Vagina (tissue), 2 donors: ENCODE measurements at places on chromosomes 16 and 17.

DNA sequence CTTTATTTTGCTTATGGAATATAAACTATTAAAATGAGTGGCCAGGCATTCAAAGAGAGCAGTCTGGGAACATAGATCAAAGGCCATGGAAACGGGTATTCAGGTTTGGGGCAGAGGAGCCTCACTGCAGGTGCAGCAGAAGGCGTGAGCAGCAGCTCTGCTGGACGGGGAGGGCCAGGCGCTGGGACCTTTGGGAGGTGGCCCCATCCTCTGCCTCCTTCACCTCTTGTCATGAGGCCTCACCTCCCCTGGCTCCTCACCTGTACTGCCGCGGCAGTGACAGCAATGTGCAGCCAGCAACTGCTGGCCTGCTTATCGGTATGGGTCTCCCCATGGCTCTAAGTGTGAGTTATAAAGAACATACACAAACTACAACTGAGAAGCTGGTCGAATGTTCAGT is 109.4 kb downstream of the CDK5R1 start:
- no peak for DNase-seq

GRCh38 chr16:79171931-79172705 is 428.4 kb downstream of the MAF start:
- DNase-seq = no peak

GRCh38 chr17:49979748-49980479 is 10.9 kb downstream of the DLX4 start:
- DNase-seq = no peak

DNA sequence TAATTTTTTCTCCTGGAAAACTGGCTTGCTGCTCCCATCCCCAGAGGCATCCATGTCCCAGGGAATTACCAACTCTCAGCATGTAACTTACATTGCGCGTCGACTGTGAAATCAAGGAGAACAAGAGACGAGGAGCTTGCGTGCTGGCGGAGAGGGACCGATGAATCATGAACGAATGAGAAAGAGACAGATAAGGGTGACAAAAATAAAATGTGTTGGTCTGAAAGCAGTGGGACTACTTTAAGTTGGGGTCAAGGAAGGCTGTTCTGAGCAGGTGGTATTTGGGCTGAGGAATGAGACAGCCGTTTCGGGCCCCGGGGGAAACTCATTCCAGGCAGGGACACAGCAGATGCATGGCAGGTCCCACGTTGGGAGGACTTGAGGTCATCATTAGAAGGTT is 22.5 kb downstream of the ABAT start:
- no peak for DNase-seq

DNA sequence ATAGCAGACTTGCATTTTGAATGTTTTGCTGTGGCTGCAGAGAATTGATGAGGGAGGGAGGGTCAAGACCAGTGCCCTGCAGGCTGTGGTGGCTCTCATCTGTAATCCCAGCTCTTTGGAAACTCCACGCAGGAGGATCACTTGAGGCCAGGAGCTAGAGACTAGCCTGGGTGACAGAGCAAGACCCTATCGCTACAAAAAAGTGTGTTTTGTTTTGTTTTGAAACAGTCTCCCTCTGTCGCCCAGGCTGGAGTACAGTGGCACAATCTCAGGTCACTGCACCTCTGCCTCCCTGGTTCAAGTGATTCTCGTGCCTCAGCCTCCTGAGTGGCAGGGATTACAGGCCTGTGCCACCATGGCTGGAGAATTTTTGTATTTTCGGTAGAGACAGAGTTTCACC is 1.9 kb upstream of the UBE2G1 start:
- no peak for DNase-seq

GRCh38 chr16:48271728-48272127 is 24.4 kb upstream of the ABCC11 start:
- no peak for DNase-seq

DNA sequence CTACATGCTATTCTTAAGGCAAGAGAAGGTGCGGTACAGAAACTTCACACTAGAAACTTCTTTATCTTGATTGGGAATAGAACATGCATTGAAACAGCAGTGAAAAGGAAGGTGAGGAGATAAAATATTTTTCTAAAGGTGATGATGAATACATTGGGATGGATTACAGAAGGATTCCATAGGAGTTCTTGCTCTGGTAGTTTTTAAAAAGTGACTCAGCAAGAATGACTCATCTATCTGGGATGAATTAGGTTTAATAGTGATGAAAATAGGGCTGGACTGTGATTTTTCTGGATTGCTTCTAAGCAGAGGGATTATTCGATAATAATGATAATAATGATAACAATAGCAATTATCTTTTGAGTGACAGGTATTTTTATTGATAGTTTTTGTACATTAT is 65.6 kb upstream of the HS3ST4 start:
- DNase-seq = no peak

GRCh38 chr16:84582958-84583516 is 34.8 kb downstream of the COTL1 start:
- no peak for DNase-seq

GRCh38 chr17:31561469-31562375 is 170.2 kb downstream of the RAB11FIP4 start:
- DNase-seq = no peak

DNA sequence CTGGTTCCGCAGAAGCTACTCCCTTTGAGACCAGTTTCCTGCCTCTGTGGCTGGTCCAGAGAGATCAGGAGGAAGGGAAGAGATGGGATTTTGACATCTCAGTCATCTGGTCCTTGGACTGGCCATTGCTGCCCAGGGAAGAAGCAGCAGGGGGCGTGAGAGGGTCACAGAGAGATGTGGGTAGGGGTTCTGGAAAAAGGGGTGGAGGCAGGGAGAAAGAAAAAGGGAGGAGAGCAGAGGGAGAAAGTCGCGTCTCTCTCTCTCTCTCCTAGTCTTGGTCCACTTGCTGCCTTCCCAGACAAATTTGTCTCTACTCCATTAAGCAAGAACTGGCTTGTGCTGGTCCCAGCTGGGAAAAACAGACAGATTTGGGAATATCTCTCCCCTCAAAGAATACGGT is 4.4 kb downstream of the SHBG start:
- DNase-seq = no peak

GRCh38 chr17:393806-394717 is 41.5 kb upstream of the RPH3AL start:
- no peak for DNase-seq

DNA sequence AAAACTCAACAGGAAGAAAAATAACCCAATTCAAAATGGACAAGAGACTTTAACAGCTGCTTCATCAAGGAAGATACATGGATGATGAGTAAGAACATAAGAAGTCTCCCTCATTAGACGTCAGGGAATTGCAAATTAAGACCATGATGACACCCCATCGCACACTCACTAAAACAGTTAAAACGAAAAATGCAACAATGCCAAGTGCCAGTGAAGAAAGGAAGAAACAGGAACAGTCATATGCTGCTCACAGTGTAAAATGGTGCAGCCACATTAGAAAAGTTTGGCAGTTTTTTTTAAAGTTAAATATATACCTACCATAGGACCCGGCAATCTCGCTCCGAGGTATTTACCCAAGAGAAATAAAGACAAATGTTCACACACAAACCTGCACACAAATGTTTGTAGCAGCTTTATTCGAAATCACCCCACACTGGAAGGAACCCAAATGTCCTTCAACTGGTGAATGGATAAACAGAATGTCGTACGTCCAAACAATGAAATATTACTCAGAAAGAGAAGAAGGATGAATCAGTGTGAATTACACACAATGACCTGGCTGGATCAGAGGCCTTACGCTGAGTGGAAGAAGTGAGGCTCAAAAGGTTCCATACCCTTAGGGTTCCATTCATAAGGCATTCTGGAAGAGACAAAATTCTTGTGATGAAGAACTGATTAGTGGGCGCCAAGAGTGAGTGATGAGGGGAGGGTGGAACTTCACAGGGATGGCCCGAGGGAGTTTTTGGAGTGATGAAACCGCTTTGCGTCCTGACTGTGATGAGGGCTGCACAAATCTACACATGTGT is 110.3 kb downstream of the C16orf95 start:
- no peak for DNase-seq

GRCh38 chr17:81305051-81305630 is 10.0 kb upstream of the SLC38A10 start:
- DNase-seq = no peak

GRCh38 chr16:55552621-55553020 is 13.9 kb upstream of the CAPNS2 start:
- DNase-seq = no peak

GRCh38 chr17:29613352-29613837 is 9.3 kb downstream of the CORO6 start:
- no peak for DNase-seq

- no peak for DNase-seq
These were observed 65.2 kb downstream of the KSR1 start for GRCh38 chr17:27521281-27522027.

- DNase-seq = no peak
These were observed 9.1 kb downstream of the FLCN start for GRCh38 chr17:17227608-17228520.

- DNase-seq = no peak
These were observed 12.8 kb downstream of the GPR179 start for GRCh38 chr17:38330941-38331411.

GRCh38 chr16:62038646-62039045 is 2.4 kb upstream of the CDH8 start:
- DNase-seq = no peak

GRCh38 chr17:30380643-30381339 is 2.1 kb downstream of the CPD start:
- no peak for DNase-seq
